ENCODE measurements at places on chromosomes 1 and 21. TPM values are rescaled to one million over a fixed set of nuclear protein-coding genes. Genes with fewer than 3 reads are reported as not detected.

SLC2A5 gene
- 0.17 TPM for total RNA-seq

LENEP gene
- total RNA-seq: not detected

NES gene
- 36.2 TPM for total RNA-seq

BSND gene
- total RNA-seq: not detected

GLIS1 gene
- total RNA-seq: not detected

C1orf94 gene
- not detected for total RNA-seq

TTC24 gene
- not detected for total RNA-seq

AMPD2 gene
- 20.9 TPM for total RNA-seq

TLR5 gene
- 0.43 TPM for total RNA-seq

RGS13 gene
- total RNA-seq: not detected

C1orf141 gene
- not detected for total RNA-seq

CNKSR1 gene
- not detected for total RNA-seq

PLA2G2C gene
- not detected for total RNA-seq

FALEC gene
- total RNA-seq: not detected

GBP4 gene
- 0.54 TPM for total RNA-seq

NGF gene
- total RNA-seq: 0.43 TPM

F3 gene
- 9.3 TPM for total RNA-seq

HEYL gene
- total RNA-seq: 0.09 TPM

BATF3 gene
- 1.1 TPM for total RNA-seq

ADGRB2 gene
- 0.11 TPM for total RNA-seq

NCAM2 gene
- under 0.01 TPM for total RNA-seq

FMO5 gene
- total RNA-seq: 2.9 TPM

PLEKHG5 gene
- 17.6 TPM for total RNA-seq

FCRL4 gene
- total RNA-seq: not detected

RGSL1 gene
- not detected for total RNA-seq

PDC gene
- total RNA-seq: not detected

AGT gene
- under 0.01 TPM for total RNA-seq

BMP8B gene
- under 0.01 TPM for total RNA-seq

NBPF4 gene
- not detected for total RNA-seq
